ENCODE measurements at places on chromosomes 3 and 15.

GRCh38 chr15:43299411-43299810, 31.0 kb downstream of the LCMT2 start:
- DNase-seq: no peak

- DNase-seq: no peak
Observed at GRCh38 chr15:88994286-88994685, 81.1 kb upstream of the MFGE8 start.

DNA sequence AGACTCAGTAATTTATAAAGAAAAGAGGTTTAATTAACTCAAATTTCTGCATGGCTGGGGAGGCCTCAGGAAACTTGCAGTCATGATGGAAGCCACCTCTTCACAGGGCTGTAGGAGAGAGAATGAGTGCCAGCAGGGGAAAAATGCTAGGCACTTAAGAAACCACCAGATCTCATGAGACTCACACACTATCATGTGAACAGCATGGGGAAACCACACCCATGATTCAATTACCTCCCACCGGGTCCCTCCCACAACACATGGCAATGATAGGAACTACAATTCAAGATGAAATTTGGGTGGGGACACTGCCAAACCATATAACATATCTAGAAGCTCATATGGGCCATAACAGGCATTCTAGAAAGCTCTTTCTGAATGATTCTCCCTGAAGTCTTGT, 190.3 kb downstream of the WNT5A start:
- no peak for DNase-seq

GRCh38 chr3:116135457-116136085, 309.7 kb downstream of the LSAMP start:
- no peak for DNase-seq

DNA sequence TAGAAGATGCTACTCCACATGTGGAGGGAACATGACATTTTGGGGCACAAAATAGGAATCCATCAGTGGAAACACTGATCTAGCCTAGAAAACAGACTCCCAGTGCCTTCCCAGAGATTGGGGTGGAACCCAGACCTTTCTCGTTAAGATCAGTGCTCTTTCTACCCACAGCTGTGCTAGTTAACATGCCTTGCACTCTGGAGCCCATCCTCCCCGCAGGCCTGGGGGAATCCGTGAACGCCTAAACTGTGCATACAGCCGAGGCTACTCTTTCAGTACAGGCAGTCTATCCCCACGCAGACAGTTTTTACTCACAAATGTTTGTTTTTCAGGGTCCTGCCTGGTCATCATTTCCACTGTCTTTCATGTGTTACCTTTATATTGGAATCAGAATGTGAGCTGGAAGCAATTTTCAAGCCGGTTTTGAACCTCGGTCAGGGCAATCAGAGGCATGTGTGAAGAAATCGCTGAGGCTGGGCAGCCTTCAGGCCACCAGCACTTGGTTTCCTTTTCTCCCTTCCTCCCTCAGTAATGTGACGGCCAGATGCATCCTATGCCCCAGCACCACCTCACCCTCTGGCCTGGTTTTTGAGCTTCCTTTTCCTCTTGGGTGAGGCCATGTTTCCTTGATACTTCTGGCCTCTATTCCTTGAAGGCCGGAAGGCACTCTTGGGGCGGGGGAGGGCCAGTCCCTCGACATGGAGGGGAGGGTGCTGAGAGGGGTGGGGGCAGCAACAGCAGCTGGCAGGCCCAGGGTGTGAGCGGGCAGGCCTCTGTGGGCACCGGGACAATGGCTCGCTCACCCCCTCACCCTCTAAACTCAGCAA, 123.6 kb upstream of the GALNT15 start:
- DNase-seq: no peak

DNA sequence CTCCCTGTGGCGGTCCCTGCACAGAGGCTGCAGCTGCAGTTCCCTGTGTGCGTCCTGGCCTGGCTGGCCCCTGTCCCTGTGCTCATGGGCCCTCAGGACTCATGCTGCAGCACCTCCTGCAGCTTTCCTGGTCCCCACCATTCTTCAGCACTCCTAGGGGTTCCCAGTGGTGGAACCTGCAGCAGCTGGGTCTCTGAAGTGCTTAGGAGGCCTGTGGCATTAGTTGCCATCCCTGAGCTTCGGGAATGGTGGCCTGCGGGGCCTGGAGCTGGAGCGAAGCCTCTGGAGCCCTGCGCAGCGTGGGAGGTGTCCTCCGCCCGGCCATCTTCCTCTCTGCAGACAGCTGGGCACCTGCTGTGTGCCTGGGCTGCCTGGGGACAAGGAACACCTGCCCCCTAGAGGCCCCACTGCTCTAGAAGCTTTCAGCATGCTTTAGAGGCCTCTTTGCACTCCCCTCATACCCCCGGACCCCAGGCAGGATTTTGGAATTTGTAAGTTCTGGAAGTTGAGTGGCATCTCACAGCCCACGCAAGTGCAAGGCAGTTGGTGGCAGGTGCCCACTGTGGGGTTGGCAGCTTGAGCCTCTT, 13.1 kb downstream of the PLXNA1 start:
- no peak for DNase-seq

DNA sequence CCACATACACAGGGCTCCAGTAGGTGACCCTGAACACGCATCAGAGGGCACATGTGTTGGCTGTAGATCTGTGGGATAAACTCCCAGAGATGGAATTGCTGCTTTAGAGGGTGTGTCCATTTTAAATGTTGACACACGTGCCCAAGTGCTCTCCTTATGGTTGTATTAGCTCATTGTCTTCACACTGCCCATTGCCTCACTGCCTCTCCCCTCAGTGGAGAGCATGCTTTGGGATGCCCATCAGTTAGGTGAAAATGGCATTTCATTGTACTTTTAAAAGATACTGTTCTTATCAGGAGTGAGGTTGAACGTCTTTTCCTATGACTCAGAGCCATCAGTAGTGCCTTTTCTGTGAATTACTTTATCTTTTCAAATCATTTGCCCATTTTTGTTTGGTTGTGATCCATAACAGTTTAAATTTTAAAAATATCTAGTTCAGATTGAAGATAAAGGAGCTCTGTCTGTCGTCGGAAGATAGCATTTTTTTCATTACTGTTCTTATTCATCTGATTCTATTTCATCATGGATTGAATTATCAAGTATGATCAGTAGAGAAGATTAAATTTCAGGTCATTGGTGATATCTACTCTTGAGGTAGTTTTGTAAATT, 120.7 kb downstream of the CHDH start:
- no peak for DNase-seq

DNA sequence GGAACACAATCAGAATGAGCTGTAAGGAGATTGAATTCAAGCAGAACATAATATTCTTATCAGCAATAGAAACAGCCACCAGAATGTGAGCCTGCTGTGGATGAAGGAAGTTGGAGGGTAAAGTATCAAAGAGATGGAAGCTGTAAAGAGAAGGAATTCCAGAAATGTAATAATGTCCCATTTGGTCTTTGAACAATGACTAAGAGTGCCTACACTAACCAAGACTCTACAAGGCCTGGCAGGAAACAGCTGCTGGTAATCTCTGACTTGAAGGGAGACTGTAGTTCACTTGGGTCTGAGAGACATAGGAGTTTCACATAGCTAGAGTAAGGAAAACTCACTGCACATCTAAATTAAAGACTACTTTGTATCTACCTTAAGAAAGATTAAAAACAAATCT, 1176.0 kb upstream of the ALCAM start:
- DNase-seq: no peak

- DNase-seq: no peak
Observed at GRCh38 chr15:63953524-63953923, 92.8 kb downstream of the DAPK2 start.
